ENCODE measurements at places on chromosomes 6 and 20.

GRCh38 chr6:142773324-142773723 lies 171.7 kb downstream of the HIVEP2 start:
- DNase-seq = no peak

DNA sequence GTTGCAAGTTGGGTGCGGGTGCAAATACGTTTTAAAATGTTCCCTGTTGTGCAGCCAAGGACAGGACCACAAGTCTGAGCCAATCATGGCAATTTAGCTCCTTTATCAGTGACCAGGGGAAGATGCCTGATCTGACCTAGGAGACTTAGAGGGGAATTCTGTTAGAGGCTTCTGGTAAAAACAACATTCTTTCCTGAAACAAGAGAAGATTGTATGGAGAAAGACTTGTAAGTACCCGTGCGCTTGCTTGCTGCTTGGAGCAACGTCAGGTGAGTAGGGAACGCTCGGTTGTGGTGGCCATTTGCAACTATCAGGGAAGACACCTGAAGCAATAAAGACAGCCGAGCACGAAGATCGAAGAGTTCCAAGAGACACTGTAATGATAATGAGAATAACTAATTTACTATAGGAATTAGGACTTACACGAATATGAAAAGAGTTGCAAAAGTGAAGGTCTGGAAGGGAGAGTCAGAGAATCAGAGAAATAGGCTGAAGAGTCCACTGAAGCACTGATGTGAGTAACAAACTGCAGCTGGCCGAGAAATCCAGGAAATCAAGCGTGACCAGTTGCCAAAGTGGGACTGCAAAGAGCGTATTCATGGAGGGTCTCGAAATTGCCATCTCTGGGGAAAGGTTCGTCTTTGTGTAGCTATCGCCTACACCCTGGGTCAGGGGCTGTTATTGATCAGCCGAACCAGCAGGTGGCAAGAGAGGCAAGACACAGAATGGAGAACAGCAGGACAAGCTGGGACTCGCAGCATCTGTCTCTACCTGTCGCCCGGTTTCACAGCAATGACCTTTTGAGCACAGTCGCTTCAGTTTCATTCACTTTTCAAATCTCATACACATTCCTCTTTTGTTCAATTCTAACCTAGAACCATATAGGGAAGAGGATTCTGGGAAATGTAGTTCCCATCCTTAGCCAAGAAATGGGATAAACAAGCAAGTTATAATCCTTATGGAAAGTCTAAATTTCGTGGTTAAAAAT lies 26.1 kb downstream of the LOC128125822 start:
- peak; percentile 41 for DNase-seq

GRCh38 chr20:31838646-31839292 lies 6.6 kb downstream of the FOXS1 start:
- no peak for DNase-seq

DNA sequence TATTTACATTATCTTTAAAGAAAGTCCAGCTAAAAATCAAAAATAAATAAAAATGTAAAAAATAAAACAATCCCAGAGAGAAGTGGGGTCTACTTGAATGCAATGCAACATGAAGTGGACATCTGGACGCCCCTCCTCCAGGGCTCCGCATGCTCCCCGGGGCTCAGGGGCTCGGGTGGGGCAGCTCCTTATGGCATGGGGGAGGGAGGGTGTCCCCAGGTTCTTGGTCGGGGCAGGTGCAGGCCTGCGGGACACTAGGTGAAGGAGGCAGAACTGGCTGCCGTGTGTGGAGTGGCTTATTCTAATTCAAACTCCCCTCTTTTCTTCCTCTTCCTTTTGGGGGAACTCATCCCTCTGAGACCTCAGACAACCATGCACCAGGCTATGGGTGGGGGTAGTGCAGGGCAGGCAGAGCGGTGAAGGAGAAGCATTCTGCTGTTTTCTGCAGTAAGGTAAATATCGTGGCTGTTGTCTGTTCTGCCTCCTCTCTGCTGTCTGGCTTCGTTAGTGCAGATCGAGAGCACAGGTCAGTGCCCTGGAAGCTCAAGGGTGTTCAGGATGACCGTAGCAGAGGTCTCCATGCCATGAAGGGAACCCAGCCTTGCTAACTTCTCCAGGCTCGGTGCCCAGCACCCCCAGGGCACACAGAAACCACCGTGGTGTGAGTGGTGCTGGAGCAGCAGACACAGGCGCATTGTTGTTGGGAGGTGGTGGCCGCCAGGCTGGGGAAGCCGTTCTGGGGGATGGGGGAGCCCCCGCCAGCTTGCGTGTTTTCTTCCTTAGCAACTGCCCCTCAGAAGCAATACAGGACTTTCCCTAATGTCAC lies 82.6 kb downstream of the TTLL2 start:
- DNase-seq = no peak

GRCh38 chr6:27091661-27092315 lies 155.7 kb upstream of the PRSS16 start:
- DNase-seq = no peak

- DNase-seq = no peak
Measured at GRCh38 chr6:52537001-52537753, 39.7 kb downstream of the TRAM2 start.

DNA sequence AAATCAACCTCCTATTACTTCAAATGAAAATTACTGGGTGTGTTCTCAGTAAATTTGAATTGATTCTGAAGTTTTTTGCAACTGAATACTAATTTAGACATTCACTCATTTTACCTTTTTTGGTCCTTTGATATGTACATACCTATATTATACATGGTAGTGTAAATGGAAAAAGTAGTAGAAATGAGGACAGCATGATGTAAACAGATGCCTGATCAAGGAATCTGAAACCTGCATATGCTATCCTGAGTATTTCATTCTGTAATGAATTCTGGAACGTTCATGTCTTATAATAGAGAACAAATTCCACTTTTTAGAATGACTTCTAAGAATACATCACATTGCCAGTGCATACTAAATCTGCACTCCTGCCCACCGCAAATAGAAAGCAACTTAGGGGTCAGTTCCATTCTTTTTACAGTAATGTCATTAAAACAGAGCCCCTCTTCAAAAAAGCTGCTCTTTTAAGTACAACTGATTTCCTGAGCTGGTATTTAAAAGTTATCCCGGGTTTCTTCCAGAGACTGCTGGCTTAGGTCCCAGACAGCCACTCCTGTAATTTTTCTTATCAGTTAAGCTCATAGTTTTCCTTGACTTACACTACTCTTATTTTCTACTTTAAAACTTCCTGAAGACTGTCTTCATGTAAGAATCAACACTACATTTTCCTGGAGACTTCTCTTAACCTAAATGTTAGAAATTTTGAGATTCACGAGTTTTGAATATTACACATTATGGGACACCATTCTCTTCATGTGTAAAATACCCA lies 48.4 kb downstream of the MAP3K7 start:
- DNase-seq = no peak

DNA sequence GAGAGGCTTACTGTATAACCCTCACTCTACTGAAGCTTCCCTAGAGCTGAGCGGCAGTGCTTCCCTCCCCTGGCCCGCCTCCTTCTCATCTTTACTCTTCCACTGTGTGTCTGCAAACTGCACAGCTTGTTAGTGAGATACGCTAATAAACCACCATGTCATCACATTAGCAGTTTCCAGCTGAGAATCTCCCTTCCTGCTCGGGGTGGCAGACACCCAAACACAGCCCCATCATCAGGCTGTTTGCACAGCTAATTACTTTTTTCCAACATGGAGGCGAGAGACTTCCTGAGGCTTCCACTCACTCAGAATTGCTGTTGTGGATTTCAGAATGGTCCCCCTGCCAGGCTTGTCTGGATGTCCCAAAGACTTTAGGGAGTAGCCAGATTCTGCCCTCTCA lies 444.9 kb upstream of the SULF2 start:
- no peak for DNase-seq

DNA sequence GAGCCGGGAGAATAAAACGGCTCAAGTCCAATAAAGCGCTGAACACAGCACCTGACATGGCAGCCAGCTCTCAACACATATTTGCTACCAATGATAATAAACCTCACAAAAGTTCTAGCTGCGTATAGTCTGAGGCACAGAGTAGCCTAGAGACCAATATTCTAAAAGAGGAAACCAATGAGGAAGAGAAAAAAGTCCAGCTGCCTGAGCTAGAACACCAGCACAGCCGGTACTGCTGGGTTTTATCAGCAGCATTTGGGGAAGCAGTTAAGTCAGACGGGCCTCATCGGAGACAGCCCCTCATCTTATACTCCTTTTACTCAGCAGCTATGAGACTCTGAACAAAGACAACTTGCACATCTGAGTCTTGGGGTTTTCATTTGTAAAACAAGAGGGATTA lies 2.4 kb upstream of the RTF2 start:
- DNase-seq = no peak

DNA sequence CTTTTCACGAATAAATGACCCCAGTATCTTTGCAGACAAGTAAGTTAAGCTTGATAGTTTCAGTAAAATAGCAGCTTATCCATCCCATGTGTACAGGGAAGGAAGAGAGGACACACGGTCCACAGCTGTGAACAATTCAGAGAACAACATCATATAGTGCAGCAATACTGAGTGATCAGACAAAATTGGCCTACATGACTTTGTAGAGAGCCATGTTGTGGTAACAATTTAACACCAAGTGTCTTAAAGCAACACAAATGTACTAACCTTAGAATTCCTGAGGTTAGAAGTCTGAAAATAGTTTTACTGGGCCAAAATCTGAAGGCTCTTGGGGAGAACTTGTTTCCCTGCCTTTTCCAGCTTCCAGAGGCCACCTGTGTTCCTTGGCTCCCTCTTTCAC lies 12.5 kb downstream of the FAM184A start:
- no peak for DNase-seq

- DNase-seq = no peak
Measured at GRCh38 chr6:144993870-144994269, 708.7 kb downstream of the UTRN start.

GRCh38 chr6:24838081-24838480 lies 39.4 kb upstream of the ARMH2 start:
- DNase-seq = no peak

DNA sequence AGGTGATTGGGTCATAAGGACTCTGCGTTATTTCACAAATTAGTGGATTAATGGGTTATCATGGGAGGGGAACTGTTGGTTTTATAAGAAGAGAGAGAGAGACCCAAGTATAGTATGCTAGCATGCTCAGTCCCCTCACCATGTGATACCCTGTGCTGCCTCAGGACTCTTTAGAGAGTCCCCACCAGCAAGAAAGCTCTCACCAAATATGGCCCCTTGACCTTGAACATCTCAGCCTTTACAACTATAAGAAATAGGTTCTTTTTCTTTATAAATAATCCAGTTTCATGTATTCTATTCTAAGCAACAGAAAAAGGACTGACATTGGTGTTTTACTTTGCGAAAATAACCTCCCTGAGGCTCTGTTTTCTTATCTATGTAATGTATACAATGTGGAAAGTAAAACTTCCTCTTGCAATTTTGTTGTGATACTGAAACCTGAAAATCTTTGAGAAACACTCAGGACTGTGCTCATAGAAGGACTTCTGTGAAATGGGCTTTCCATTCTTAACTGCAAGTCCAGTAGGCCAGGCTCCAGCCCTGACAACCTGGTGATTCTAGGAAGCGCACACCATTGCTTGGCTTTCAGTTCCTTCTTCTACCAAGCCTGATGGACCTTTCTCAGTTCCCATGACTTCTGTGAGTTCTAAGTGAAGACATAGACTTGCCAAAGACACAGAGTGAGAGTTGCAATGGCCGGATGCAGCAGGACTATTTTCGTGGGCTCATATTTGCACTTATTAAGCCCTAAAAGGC lies 21.9 kb downstream of the SIRPD start:
- peak; percentile 14 for DNase-seq

DNA sequence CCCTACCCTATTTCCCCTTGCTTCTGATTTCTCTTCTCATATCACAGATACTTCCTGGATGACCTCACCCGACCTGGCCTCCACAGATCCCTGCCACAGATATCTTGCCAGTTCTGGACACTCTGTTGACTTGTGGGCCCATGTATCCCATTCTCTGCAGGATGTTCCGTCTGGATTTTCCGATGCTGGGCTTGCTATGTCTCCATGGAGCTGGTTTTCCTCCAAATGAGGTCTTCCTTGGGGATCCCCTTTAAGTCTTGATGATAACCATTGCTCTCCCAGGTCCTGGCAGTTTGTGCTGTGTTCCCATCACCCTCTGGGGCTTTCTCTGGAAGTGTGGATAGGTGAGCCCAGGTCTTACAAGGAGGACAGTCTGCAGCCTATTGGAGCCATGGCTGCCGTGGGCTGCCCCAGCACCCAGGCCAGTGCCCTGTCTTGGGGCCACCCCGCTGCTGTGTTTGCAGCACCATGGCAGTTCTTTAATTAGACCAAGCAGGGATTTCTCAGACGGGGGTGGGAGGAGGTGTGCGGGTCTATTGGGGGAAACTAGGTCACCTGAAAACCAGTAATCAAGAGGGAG lies 23.9 kb downstream of the PPP1R16B start:
- DNase-seq = no peak

- no peak for DNase-seq
Measured at GRCh38 chr6:124495665-124496190, 466.5 kb upstream of the RNF217 start.

DNA sequence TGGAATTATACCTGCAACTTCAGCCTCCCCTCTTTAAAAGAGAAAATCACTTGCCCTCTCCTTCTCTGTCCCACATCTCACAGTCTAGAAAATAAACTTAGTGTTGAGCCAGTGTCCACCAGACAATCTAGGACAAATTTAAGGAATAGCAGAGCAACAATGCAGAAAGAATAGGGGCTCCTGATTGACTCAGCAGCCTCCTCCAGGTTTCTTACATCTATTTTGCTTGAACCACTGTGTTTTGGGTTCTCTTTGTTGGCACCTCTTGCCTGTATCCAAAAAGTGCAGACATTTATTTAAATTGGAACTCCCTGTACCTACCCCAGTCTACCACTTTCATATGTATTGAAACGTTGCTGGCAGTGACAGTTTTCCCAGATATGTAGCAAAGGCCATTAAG lies 133.7 kb upstream of the HSF2 start:
- DNase-seq = no peak

DNA sequence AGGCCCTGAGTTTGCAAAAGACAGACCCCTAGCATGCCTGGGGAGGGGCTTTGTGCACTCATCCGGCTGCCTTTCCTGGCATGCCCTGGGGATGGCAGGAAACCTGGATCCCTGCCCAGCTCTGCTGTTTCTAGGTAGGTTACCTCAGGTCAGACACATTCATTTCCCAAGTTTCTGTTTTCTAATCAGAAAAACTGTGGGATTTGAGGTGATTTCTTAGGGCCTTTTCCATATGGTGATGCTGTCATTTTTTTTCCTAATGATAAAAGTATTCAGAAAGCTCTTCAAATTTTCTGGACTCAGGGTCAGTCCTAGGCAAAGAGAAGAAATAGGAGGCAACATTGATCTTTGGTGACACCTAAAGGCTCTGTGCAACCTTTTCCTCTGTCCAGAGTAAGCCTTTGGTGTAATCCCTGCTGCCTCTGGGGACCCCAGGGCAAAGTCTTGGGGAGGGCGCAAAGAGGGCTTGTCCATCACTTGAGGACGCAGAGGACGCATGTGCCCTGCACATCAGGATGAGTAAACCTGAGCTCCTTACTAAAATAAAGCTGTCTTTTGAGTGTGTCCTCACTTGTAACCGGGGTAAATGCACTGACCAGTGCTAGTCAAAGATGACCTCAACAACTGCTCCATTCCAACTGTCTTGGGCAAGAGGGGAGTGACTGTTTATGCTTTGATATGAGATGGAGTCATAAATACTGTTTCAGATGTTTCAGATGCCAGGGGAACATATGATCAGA lies 13.5 kb upstream of the TRAM2 start:
- peak; percentile 48 for DNase-seq
